ENCODE measurements at places on chromosomes 7 and 10.

DNA sequence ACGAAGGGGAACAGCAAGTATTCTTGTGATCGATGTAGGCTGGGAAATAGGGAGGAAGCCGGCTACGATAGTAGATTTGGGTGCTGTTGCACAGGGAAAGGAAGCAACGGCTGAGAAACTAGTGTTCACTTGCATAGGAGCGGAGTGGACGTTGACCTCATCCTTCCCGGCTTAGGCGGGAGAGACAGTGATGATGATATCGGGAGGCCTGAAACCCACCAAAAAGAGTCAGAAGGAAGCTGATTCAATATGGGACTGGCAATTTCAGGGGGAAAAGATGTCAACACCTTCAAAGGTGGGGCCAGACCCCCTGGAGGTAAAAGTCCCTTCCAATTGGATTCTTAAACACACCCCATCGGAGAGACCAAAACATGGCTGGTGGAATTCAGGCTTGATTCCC lies 61.3 kb downstream of the CARD11 start:
- DNase-seq = no peak

GRCh38 chr10:46285966-46286620 lies 704 bp upstream of the ANTXRL start:
- DNase-seq = peak; percentile 7

DNA sequence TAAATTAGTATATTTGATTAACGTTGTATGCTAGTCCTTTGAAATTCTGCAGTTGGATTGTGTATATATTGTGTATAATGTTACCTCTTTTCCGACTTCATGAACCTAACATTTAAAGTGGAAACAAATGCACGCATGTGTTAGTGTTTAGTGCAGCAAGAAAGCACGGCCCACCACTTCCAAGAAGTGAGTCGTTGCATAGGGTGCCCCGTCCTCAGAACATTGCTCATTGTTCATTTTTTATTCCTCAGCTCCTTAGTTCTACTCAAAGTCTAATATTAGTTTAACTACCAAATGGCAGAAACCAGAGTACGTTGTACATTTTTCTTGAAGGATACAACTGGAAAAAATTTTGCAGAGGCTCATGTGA lies 407.6 kb downstream of the AUTS2 start:
- DNase-seq = no peak

- peak; percentile 13 for DNase-seq
Measured at GRCh38 chr10:132296666-132297443, 10.9 kb downstream of the STK32C start.

GRCh38 chr7:84688671-84689070 lies 494.1 kb upstream of the SEMA3A start:
- no peak for DNase-seq

- DNase-seq = no peak
Measured at GRCh38 chr7:23017309-23017708, 3.4 kb upstream of the HYCC1 start.

- DNase-seq = no peak
Measured at GRCh38 chr10:86306628-86307278, 59.8 kb downstream of the GRID1 start.

GRCh38 chr7:91267171-91267955 lies 3.1 kb downstream of the FZD1 start:
- peak; percentile 54 for DNase-seq

GRCh38 chr10:113613977-113614690 lies 49.7 kb downstream of the NRAP start:
- DNase-seq = no peak

Measured in heart left ventricle (tissue), 16 donors.